Amniotic epithelial cell (primary cell): ENCODE measurements at places on chromosomes 13 and 19.
A peak's percentile ranks its signal among the peaks of the same experiment; 100 is the strongest.

DNA sequence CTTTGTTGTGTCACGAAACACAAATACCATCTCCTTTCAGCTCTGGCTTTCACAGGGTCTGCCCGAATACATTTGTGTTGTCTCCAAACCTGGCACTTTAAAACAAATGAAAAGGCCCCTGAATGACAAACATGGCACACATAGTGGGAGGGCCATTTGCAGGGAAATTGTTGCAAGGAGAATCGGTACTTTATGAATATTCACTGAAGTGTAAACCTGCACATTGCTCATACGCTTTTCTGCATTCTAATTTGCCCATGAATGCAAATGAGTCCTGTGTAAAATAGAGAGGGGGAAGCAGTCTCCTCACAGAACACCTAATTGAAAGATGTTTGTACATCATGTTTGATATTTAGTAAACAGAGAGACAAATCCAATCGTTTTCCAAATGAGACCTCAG is 82.7 kb upstream of the PCDH8 start:
- DNase-seq = no peak

- peak; percentile 69 for DNase-seq
These were observed 174.6 kb downstream of the SUCLA2 start for GRCh38 chr13:47826471-47826870.

- no peak for DNase-seq
These were observed 4.9 kb upstream of the PRX start for GRCh38 chr19:40418040-40418439.

DNA sequence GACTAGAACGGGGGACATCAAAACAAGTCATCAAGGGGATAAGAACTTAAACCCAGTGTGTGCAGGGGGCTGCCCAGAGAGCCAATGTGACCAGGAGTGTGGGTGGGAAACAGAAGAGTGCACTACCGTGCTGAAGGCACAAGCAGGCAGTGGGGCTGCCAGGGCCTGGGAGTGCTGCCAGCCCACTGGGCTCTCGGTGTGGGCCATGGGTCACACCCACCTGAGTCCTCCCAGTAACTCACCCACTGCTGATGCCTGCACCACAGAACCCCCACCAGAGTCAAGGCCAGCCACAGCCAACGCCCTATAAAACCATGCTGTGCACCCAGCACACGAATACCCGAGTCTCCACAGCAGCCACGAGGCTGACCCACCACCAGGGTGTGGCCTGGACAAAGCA is 8.5 kb downstream of the MED26 start:
- no peak for DNase-seq

DNA sequence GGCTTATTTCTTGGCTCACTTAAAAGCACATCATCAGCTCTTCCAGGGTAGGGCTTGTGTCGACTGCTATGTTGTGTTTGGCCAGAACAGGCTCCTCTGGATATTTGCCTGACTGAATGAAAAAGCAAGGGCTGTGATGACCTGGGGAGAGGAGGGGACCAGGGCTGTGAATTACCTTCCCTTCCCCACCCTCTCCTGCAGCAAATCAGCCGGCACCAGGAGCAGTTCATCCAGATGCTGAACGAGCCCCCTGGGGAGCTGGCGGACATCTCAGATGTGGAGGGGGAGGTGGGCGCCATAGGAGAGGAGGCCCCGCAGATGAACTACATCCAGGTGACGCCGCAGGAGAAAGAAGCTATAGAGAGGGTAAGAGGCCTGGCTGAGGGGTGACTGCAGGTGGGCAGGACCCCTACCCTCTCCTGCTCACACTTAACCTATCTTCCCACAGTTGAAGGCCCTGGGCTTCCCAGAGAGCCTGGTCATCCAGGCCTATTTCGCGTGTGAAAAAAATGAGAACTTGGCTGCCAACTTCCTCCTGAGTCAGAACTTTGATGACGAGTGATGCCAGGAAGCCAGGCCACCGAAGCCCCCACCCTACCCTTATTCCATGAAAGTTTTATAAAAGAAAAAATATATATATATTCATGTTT is 4.4 kb downstream of the GADD45GIP1 start:
- DNase-seq = peak; percentile 55

DNA sequence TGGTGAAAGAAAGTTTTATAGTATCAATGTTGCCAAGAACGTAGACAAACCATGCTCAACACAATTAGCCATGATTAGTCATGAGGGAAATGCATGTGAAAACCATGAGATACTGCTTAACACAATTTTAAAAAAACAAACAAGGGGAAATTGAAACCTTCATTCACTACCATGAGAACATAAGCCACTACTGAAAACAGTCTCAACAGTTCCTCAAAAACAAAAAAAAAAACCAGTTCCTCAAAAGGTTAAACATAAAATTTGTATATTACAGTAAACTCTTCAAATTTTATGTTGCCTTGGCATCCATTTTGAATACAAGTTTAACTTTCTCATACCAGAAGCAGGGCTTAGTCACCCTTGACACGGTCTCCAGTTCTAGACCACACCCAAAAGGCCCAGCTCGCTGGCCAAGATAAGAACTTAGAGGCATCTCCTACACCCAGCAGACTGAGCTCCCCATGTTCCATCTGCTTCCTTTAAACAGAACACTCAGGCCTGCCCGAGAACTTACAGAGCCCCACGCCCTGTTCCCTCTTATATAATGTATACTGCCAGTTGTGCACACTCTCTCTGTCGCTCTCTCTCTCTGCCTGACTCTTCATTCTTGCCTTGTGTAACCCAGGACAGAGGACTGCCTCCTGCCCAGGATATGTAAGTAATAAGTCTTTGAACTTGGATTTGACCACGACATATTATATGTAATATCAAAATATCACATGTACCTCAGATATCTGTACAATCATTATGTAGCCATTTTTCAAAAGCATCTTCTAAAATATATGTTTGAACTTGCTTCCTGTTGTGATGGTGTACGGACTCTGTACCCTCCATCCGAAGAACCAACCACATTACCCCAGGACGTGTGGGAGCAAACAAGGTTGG is 67.4 kb downstream of the STK24 start:
- DNase-seq = peak; percentile 86

GRCh38 chr19:50922317-50922853 is 11.2 kb upstream of the KLK4 start:
- peak; percentile 61 for DNase-seq

DNA sequence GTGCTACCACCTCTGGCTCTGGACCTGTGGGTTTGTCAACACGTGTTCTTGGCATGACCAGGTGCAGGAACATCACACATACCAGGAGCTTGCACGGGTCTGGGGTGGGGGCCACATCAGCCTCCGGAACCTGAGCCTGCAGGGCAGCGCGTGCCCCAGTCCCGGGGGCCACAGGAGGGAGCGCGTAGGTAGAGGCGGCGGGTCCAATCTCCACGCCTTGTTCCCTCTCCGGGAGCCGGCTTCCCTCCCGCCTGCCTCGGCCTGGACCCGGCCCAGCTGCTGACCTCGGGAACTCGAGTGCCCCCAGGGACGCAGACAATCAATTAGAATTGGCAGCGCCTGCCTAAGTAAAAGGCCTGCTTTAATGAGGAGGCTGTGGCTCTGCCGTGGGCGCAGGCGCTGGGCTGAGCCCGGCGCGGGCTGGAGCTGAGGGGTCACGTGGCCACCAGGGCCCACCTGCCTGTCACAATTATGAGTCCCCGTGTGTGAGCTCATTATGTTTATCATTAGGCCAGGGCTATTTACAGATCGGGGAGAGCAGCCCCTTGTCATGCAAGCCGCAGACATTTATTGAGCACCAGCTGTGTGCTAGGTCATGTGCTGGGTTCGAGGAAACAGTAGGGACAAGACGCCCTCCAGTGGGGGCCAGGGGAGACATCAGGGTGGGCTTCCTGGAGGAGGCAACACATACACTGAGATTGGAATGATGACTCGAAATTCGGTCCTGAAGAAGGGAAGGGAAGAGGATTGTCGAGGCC is 32.2 kb upstream of the TNFAIP8L1 start:
- no peak for DNase-seq

DNA sequence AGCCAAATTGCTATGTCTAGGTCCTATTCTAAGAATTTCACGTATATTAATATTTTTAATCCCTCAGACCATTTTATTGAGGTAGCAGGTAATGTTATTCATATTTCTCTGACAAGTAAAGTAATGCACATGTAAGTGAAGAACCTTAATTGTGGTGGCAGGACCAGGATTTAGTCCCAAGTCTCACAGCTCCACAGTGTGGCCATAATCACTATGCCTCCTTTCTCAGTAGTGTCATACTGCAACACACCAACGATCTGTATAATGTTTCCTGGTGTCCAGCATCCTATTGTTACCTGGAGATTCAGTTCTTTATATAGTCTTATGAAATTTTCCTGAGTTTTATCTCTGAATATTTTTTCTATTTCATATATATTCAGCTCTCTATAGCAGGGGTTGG is 340.3 kb downstream of the OLFM4 start:
- DNase-seq = no peak

- peak; percentile 55 for DNase-seq
These were observed 13.1 kb downstream of the GRAMD1A start for GRCh38 chr19:35013041-35013819.

DNA sequence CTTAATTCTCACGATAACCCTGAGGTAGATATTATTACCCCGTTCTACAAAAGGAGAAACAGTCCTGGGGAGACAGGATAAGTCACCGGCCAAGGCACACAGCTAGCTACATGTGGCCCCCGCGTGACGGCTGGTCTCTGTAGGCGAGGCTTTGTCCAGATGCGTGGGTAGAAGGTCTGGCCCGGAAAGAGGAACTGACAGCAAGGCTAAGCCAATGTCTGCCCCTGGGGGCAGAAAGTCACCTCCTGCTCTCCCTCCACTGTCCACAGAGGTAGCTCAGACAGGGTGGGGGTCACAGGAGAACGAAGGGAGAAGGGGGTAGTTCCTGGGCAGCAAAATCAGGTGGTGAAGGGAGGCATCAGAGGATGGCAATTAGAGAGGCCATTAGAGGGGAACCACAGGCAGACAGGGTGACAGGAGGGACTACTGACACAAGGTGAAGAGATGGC is 1.8 kb downstream of the APOC4 start:
- no peak for DNase-seq

DNA sequence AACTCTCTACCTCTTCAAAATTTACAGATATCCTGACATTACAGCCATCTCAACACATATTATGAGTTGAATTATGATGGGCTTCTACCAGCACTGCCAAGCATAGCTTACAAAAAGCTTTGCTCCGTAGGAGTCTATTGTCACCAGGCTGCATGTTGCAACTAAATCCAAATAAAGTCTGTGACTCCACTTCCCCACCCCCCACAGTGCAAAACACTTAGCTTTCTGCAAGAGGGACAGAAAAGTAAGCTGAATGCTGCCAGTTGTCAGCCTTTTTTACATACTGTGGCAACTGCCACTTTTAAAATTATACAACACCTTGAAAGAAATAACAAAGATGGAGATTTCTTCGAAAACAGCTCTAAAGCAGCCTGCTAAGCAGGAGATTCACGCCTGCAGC is 189.1 kb downstream of the FGF14 start:
- DNase-seq = no peak

DNA sequence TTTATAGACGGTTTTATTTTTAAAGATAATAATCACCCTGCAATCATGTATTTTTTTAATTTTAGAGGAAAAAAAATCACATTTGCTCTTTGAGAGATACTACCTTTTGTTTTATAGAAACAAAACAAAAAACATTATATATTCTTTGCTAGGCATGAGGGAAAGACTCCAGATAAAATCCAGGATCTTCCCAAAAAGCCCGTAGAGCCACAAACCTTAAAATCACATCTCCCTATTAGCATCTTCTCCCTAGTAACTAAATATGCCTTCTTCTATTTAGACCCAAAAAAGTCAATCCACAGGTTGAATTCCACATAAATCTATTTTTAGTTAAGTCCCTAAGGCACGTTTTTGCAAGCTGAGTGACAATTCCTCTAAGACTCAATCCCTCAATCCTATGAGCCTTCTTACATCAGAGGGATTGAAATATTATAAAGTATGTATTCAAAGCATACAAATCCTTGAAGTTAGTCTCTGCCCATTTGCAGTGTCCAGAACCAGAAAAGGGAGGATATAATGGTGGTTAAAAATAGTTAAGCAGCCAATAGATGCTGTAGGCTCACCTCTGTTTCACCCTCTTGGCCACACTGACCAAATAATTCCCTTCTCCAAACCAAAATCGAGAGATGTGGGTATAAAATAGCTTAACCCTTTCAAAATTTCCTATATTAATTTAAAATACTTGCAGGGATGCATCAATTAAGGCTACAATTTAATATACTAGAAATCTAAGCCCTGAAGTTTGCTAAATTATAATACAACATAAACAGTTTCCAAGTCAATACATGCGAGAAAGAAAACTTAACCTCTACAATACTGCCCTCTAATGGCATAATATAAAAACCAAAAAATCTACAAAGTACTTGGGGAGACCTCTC is 64.0 kb downstream of the SERP2 start:
- DNase-seq = peak; percentile 49

- DNase-seq = peak; percentile 24
These were observed 287.9 kb upstream of the NBEA start for GRCh38 chr13:34654203-34654602.

- DNase-seq = no peak
These were observed 250.3 kb upstream of the EDNRB start for GRCh38 chr13:78168981-78169380.

DNA sequence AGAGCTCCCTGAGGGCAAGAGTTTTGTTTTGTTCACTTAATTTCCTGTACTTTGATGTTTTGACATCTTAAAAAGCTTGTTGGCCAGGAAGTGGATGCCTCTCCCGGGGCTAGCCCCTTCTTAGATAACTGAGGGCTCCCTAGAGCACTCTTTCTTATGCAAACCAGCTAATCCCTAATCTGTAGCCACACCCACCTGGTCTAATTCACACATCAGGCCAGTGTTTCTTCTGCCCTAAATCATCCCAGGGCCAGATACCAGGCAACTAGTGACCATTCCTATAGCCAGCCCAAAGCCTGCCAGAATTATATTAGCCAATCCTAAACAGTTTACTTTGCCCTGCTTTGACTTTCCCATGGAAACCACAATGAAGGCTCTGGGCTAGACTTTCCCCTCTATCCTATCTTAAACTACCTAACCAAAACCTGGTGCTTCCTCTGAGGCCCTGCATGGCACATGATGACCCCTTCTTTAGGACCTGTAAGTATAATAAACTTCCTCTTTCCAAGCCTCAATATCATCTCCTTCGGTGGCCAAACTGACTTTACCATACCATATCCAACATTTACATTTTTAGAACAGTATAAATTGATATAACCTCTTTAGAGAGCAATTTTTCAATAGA is 24.8 kb downstream of the WBP4 start:
- no peak for DNase-seq

- no peak for DNase-seq
These were observed 244.9 kb downstream of the ATP8A2 start for GRCh38 chr13:25616674-25617073.

GRCh38 chr19:9565900-9566705 is 18.2 kb downstream of the ZNF121 start:
- DNase-seq = peak; percentile 44

- no peak for DNase-seq
These were observed 30.9 kb upstream of the KCTD12 start for GRCh38 chr13:76917095-76917494.
